ENCODE measurements at places on chromosomes 1 and 21.

DNA sequence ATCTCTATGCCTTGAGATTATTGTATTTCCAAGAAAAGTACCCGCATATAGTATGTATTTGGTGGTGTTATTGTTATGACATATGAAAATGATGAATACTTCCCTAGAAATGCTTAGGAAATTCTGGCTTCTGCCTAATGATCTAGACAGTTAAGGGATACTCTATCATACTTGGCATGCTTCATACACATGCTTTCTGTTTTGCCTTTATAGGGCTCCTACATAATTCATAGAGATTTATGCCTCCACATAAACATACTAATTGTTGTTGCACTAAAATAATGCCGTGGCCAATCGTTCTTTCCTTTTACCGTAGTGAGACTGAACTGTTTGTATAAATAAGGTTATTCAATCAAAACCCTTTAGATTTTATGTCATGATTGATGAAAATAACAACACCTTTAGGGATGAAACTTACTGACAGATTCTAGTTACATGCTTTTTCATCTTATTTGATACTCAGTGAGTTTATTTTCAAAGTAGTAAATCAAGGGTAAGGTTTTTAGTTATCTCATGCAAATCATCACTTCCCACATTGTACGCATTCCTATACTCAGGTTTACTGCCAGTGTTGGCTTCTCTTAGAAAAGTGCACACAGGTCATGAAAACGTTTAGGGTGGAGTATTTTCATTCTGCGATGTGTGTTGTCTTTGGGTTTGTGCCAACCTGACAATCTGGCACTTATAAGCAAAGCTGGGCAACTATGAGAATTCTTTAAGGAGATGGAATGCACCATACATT, 40.5 kb upstream of the SCYL3 start:
- DNase-seq, result no peak

DNA sequence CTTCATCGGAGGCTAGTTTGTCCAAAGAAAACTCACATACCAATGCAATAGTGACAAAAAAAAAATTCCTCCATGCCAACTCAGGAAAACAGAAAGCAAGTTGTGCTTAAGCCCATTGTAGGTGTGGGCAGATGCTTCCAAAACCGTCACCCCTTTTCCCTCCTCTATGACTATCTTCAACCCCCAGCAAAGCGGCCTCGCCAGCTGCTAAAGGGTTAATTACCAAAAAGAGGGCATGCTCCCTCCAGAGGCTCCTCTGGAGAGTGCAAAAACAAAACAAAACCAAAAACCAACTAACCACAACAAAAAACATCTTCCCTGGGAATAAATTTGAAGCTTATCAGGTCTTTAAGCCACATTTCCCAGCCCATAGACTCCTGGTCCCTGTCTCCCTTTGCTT, 1.2 kb downstream of the LMOD1 start:
- DNase-seq, result no peak

GRCh38 chr1:70324683-70325082, 29.8 kb downstream of the ANKRD13C start:
- no peak for DNase-seq

- DNase-seq, result no peak
Measured at GRCh38 chr1:109821831-109822745, 58.4 kb upstream of the EPS8L3 start.

Measured in RPMI8226 (cell line).